Dermis microvascular lymphatic vessel endothelial cell (primary cell): ENCODE measurements at places on chromosomes 7 and 10. TPM values are rescaled to one million over a fixed set of nuclear protein-coding genes. Genes with fewer than 3 reads are reported as not detected.

GRCh38 chr10:7354330-7355047 lies 56.3 kb downstream of the SFMBT2 start:
- peak; percentile 29 for DNase-seq

Gene SCART1
- total RNA-seq: 0.26 and 0.76 TPM in 2 replicates

Gene PON1
- not detected in 2 replicates for total RNA-seq

Gene CXCL12
- 0.77 and 2.3 TPM in 2 replicates for total RNA-seq

DNA sequence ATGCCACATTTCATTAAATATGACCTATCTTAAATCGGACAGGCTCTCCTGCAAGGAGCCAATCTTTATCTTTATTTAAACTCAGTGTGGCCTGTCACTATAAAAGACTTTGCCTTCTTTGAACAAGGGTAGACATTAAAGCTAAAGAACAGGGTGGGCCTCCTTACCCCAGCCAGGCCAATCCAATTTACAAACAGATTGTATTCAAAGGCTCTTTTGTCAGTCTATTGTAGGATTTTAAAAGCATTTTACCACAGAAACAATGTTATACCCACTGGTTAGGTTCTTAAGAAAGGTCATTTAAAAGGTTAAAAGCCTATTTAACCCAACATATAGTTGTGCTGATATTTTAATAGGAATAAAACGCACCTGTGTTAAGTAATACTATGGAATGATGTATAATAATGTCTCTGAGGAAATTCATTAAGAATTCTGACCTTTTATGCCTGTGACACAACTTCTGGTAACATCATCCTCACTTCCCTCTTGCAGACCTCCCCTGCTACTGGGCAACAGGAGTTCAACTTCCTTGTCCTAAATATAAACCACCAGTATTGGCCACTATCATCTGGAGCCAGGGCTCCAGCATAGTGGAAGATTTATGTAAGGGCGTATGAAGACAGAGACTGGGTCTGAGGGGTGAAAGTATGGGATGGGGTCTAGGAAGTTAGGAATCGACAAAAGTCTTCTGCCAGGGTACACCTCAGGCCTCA lies 32.5 kb downstream of the MTERF1 start:
- no peak for DNase-seq

DNA sequence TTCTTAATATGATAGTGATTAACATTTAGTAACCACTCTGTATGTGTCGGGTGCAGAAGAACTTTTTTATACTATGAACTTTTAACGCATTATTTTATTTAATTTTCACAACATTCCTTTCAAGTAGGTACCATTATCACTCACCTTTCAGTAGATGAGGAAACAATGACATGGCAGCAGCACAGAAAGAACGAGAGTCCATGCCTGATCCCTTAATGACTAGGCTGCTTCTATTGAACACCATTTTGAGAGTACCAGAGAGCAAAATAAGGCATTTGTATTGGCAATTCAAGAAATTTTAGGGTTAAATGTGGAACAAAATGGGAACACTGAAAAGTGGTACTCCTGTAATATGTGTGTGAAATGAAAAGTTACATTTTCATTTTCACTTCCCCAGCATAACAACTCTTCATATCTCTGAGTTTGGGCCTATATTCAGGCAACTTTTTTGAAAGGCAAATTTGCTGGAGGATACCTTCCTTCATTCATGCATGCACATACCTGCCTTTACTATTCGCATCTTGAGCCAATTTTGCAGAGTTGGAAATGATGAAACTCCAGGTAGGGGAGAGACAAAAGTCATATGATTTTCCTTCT lies 12.8 kb downstream of the LRRN3 start:
- no peak for DNase-seq

Gene STEAP2
- total RNA-seq: 0.13 and 0.64 TPM in 2 replicates

- DNase-seq: no peak
These were observed 406.5 kb upstream of the SHH start for GRCh38 chr7:156218544-156219306.

- no peak for DNase-seq
These were observed 502.8 kb downstream of the REEP3 start for GRCh38 chr10:64023926-64024470.

DNA sequence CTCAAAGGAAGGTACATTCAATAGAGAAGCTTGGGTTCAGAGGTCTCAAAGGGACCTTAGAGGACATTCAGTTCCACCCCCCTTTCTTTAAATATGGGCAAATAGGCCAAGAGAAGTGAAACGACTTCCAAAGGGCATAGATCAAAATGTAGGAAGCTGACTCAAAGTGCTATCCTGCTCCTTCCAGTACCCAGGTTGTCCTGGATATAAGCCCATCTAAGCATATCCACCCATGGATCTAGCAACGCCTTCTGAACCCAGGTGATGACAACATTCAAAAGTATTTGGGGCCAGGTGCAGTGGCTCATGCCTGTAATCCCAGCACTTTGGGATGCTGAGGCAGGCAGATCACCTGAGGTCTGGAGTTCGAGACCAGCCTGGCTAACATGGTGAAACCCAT lies 5.3 kb downstream of the ATXN7L1 start:
- DNase-seq: no peak

Gene GPR15LG
- not detected in 2 replicates for total RNA-seq

Gene EPO
- not detected in 2 replicates for total RNA-seq

- no peak for DNase-seq
These were observed 8.7 kb downstream of the TTYH3 start for GRCh38 chr7:2640482-2640830.
